ENCODE measurements at places on chromosomes 12 and 14. TPM values are rescaled to one million over a fixed set of nuclear protein-coding genes. Genes with fewer than 3 reads are reported as not detected.

The RNASE8 gene
- total RNA-seq = not detected

The IKZF4 gene
- total RNA-seq = 2.4 TPM

The GYS2 gene
- not detected for total RNA-seq

The PAPLN gene
- 3.2 TPM for total RNA-seq

The PIK3C2G gene
- not detected for total RNA-seq

The ANG gene
- total RNA-seq = 6.8 TPM

The ZC2HC1C gene
- total RNA-seq = 0.69 TPM

The DEPDC4 gene
- 1.1 TPM for total RNA-seq

The KLRF1 gene
- total RNA-seq = not detected

The HSPB8 gene
- total RNA-seq = 33.8 TPM

The REM2 gene
- 0.13 TPM for total RNA-seq

The MUCL1 gene
- not detected for total RNA-seq

The BCDIN3D gene
- 4.2 TPM for total RNA-seq

The P2RX2 gene
- not detected for total RNA-seq

The KLRK1 gene
- total RNA-seq = not detected

The SIX4 gene
- total RNA-seq = 10.9 TPM

The IFT81 gene
- 13.7 TPM for total RNA-seq

The LIN7A gene
- total RNA-seq = 4.1 TPM

The TXNDC16 gene
- total RNA-seq = 4.9 TPM

The CCDC38 gene
- total RNA-seq = not detected

The FRMD6 gene
- 346 TPM for total RNA-seq

The RFX4 gene
- total RNA-seq = not detected

The EPYC gene
- total RNA-seq = not detected

The MMP19 gene
- 16.2 TPM for total RNA-seq

The GRIN2B gene
- not detected for total RNA-seq

The CMA1 gene
- total RNA-seq = not detected

The TMEM229B gene
- 2.5 TPM for total RNA-seq

Data from smooth muscle cell of the pulmonary artery (primary cell).